H4 (cell line): ENCODE measurements at places on chromosomes 2 and 18. TPM values are rescaled to one million over a fixed set of nuclear protein-coding genes. Genes with fewer than 3 reads are reported as not detected.

DNA sequence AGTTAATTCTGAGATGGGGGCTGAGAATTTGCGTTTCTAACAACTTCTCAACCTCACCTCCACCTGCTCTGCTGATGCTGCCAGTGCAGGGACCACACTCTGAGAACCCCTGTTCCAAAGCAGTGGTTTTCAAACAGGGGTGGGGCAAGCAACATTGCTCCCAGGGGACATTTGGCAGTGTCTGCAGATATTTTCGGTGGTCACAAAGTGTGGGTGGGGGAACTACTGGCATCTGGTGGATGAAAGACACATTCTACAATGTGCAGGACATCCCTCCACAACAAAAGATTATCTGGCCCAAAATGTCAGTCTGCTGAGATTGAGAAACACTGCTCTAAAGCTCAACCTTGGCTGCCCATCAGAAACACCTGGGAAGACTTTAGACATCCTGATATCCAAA lies 188.7 kb upstream of the SATB2 start:
- DNase-seq = no peak

- DNase-seq = no peak
Measured at GRCh38 chr2:220106065-220106464, 478.6 kb downstream of the SLC4A3 start.

DNA sequence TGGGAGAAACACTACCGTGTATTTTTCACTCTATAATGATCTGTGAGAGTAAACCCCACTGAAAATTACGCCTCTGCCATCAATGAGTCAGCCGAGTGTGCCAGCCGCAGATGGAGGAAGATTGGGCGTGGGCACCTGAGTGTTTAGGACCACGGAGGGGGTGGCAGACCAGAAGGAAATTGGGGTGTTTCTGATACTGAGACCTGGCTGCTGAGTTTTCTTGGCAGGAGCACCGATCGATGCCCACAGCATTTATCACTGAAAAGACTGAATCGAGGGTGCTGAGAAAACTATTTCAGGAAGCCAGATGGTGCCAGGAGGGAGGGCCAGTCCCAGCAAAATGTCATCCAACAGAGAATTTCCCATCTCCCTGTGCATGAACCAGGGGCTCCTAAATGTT lies 91.9 kb upstream of the TPO start:
- no peak for DNase-seq

DNA sequence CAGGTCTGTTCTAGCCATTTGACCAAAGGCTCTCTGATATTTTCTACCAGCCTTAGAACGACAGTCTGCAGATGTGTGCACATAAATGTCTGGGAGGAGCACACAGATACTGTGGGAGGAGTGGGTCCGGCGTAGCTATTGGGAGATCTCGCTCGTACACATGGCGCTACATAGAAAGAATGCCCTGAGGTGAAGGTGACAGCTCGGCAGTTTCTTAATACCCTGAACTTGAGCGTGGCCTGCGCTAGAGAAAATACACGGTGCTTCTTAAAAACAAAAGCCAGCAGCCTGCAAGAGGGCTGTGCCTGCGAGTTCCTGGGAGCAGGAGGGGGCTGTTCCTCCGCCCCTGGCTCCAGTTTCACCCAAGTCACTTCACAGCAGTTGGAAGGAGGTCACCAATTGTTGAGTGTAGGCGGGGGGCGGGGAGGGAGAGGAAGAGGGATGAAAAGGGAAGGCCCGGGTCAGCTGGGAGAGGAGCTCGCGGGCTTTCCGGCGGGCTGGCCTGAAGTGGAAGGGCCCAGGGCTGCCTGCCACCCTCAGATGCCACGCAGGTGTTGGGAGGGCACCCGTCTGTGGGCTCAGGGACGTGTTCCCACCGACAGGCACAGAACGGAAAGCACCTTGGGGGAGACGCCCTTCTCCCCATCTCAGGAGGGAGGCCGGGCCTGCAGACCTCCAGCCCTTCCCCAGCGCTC lies 124.7 kb upstream of the ZNF516 start:
- no peak for DNase-seq

DNA sequence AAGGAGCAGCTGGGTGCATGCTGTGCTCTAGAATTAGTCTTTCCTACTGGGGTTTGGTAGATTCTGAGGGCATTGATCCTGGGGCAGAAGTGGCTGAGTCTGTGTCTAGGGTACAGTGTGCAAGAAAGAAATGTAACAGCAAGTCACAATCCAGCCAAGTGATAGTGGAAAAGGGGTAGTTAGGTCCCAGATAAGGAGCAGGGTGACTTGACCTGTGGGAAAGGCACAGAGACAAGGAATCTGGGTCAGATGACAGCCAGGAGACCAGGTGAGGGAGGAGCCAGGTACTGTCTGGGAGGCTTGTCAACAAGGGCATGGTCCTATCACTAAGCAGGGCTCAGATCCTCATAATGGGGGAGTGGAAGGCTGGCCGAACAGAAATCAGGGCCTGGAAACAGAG lies 8.1 kb downstream of the IL37 start:
- no peak for DNase-seq

GRCh38 chr18:13240060-13240725 lies 21.6 kb downstream of the LDLRAD4 start:
- no peak for DNase-seq

- no peak for DNase-seq
Measured at GRCh38 chr18:79283929-79284328, 111.8 kb upstream of the NFATC1 start.

DNA sequence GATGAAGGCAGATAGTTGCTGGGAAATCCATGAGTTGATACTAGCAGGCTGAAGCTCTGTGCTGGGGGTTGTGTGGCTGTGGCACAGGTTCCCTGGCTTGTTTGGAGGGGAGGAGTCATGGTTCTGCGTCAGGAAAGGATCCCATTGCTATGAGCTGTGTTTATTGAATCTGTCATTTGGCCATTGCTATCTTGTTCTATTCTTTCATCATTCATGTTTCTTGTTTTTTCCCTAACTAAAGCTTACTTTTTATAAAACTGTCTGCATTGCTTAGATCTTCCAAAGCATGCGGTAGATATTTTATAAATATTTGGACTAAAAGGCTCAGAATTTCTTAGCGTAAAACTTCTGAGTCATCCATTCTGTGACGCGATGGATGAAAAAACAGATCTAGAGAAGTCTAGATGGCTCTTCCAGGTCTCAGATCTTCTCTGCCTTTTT lies 335.3 kb downstream of the PTPRM start:
- peak; percentile 89 for DNase-seq

DNA sequence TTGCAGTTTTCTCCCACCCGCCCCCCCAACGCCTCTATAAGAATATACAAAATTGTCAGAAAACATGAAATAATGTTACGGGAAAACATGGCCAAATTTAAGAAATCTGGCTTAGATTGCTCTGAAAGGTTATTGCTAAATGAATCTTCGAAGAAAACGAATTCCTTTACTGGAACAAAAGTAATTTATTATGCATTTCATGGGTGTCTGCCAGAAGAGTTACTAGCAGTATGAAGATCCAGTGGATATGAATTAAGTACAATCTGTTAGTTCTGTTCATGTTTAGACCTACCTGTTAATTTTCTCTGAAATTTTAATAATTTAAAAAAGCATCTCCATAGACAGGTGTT lies 21.9 kb downstream of the GATA6 start:
- no peak for DNase-seq

The CKAP2L gene
- 15.7 and 15.8 TPM in 2 replicates for total RNA-seq

The STAT4 gene
- 0.55 and 4.3 TPM in 2 replicates for total RNA-seq

The TUBB8B gene
- total RNA-seq = not detected in 2 replicates
